Stimulated activated CD4-positive, alpha-beta T cell treated with anti-CD3 and anti-CD28 coated beads, Interleukin-1b, Interleukin-23, amount 100 ng/mL, for 4 hours (primary cell): ENCODE measurements at places on chromosomes 3 and 15.

- no peak for DNase-seq
Measured at GRCh38 chr3:57130571-57131209, 34.5 kb downstream of the IL17RD start.

DNA sequence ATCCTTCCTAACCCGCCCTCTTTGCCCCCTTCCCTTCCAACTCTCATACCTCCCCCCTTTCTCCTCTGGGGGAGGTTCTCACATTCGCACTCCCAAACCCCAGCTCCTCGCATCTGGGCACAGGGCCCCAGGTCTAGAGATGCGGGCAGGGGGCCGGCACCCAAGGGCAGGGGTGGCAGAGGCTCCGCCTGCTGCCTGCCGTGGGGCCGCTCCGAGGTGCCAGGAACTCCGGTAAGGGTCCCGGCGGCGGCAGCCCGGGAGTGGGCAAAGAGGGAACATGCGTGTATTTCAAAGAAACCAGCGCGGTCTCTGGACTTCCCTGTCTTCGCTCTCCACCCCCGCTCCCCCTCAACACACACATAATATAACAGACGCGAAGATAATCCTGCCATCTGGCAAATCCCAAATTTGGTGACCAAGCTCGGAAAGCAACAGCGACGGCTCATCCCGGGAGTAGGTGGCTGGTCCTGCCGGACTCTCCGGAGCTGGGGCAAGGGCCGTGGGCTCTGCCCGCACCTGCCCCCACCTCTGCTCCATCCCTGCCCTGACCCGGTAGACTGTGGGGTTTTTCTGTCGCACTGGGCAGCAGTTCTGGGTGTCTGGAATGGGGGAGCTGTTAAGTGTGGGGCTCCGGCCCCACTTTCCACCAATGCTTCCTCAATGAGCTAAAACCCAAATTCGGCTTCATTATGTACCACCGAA lies 31.0 kb downstream of the NR2F2 start:
- no peak for DNase-seq

DNA sequence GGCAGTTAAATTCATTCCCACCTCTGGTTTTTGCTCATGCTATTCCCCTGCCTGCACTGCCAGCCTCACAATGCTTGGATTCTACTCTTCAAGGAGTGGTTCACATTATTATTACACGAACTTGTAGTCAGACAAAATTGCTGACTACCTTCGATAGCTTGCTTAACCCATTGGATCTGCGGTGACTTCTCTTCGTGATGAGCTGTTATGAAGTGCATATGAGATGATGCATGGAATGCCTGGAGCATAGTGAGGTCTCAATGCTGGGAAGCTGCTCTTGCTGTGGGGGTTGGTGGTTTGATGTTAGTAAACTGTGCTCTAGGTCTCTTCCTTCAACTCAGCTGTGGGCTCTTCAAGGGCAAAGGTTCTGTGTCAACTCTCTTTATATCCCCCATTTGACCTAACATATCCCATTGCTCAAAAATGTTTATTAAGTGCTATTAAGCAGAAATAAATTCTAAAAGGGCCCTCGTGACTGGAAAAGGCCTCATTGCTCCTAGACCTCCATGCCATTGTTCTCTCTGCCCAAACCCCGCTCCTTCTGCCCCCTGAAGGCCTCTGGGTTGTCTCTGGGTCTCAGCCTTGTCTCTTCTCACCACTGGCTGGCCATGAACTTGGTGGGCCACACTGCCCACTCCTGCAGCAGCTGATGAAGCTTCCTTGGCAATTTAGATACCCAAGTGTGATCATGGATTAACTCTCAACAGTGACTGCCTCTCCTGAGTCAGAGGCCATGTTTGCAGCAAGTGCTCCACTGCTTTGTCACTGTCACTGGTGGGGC lies 4.5 kb upstream of the SLCO2A1 start:
- DNase-seq = no peak

DNA sequence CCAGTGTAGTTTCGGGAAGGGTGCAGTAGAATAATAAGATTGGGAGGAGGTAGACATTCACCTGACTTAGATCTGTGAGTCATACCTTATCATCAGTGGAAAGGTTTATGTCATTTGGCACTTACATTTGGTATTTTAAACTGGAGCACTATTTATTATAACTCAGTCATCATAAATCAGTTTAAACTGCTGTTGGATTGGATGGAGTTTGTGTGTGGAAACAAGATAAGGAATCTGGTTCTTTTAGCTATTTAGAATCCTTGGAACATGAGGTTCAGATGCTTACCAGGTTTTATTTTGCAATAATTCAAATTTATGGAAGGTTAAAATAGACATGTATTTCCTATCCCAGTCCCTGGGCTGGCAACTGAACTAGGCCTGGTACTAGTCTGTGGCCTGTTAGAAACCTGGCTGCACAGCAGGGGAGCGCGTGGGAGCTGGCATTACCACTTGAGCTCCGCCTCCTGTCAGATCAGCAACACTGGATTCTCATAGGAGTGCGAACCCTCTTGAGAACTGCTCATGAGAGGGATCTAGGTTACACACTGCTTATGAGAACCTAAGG lies 34.5 kb downstream of the ZFAND6 start:
- DNase-seq = no peak

GRCh38 chr3:154584974-154585373 lies 155.0 kb upstream of the GPR149 start:
- DNase-seq = no peak
